Dermis microvascular lymphatic vessel endothelial cell (primary cell): ENCODE measurements at places on chromosomes 1 and 21. TPM values are rescaled to one million over a fixed set of nuclear protein-coding genes. Genes with fewer than 3 reads are reported as not detected.

CFHR5 gene
- total RNA-seq, result not detected in 2 replicates

- DNase-seq, result no peak
These were observed 14.7 kb downstream of the PFKL start for GRCh38 chr21:44314561-44314960.

KCNK1 gene
- total RNA-seq, result under 0.01 and 0.13 TPM in 2 replicates

DNA sequence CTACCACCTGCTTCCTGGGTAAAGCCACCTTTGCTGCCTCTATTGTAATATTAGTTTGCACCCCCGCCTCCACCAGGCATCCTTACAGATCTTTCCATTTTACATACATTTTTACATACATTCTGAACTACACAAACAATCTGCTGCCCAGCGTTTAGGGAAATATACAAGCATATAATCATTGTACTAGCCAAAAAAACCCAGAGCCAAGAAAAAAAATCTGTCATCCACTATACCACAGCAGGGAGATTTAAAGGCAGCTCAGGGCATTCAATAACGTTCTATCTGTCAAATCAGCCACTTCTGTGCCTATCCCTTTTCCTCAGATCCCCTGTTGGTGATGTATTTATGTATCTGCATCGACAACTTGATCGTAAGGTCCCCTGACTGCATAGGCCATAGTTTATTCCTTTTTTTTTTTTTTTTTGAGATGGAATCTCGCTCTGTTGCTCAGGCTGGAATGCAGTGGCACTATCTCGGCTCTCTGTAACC lies 43.0 kb downstream of the GNG12 start:
- no peak for DNase-seq

TAS1R1 gene
- 0.13 TPM in 1 of 2 replicates, not detected in the other for total RNA-seq

DNA sequence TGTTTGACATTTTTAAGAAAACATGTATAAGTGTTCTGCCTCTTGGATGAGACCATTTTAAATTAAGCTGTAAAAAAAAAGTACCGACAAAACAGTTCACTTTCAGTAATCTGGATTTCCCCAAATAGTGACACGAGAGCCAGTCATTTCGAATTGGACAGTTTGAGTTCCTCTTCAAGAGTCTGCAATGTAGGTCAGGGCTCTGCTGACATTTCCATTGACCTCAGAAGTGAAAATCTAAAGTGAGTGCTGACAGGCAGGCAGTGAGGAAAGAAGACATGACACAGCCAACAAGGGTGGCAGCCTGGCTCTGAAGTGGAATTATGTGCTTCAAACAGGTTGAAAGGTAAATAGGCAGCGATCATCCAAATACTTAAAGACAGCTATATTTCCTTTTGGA lies at the start of gene IL23R:
Gene IL23R, plus strand, starts transcription at position 259 of the 400 bp plus-strand sequence. CDS start 1,667 bp downstream, outside the sequence.
- DNase-seq, result no peak

DNA sequence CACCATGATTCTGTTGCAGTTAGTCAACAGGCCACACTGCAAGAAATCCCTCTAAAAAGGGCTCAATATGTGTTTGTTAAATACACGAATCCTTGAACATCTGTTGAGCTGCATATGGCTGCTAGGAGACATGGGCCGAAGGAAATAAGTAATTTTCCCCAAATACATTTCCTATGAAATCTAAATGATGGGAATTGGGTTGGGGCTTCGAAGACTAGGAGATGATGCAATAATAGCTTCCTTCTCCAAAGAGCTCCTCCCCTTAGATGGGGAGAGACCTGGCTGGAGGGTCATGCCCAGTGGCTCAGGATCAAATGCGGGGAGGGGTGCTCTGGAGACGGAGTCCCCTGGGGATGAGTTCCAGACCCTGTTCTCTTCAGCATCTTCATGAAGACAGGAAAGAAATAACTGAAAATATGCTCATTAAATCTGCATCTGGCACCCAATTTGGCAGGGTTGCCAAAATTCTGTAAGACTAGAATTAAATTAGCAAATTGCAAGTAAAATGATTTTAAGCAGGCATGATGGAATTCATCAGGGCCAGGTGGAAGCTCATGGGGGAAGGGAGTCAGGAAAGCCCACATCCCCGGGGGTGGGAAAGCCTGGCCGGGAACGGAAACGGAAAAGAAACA lies 165.0 kb upstream of the EDN2 start:
- no peak for DNase-seq

CLDN17 gene
- total RNA-seq, result not detected in 2 replicates

DDR2 gene
- 2.1 and 10.8 TPM in 2 replicates for total RNA-seq

SLC25A34 gene
- total RNA-seq, result 0.13 and 0.26 TPM in 2 replicates

KIF14 gene
- total RNA-seq, result 2.1 and 7.4 TPM in 2 replicates
